Mesothelial cell of epicardium (in vitro differentiated cells): ENCODE measurements at places on chromosomes 7 and 10.

GRCh38 chr7:31735991-31736982 is 49.3 kb downstream of the PPP1R17 start:
- peak; percentile 43 for DNase-seq

GRCh38 chr10:24958091-24958720 is 5.8 kb upstream of the PRTFDC1 start:
- no peak for DNase-seq

- DNase-seq, result no peak
These were observed 18.9 kb downstream of the GBX1 start for GRCh38 chr7:151148319-151149259.

DNA sequence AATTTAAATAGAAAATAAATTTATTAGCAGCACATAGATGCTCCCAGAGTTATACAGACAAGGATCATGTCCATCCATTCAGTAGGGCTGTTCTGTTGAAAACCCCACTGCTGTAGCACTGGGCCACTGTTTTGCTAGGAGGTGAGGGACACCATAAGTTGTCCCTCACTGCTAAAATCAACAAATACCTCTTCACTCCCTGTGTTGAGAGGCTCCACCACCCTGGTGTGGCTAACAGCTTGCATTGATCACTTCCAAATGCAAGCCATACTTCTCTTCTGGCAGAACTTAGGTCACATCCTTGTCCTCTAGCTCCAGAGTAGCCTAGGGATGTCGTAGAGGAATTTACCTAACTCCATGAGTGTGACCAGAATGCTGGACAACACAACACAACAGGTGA is 55.4 kb downstream of the MDFIC start:
- DNase-seq, result no peak

DNA sequence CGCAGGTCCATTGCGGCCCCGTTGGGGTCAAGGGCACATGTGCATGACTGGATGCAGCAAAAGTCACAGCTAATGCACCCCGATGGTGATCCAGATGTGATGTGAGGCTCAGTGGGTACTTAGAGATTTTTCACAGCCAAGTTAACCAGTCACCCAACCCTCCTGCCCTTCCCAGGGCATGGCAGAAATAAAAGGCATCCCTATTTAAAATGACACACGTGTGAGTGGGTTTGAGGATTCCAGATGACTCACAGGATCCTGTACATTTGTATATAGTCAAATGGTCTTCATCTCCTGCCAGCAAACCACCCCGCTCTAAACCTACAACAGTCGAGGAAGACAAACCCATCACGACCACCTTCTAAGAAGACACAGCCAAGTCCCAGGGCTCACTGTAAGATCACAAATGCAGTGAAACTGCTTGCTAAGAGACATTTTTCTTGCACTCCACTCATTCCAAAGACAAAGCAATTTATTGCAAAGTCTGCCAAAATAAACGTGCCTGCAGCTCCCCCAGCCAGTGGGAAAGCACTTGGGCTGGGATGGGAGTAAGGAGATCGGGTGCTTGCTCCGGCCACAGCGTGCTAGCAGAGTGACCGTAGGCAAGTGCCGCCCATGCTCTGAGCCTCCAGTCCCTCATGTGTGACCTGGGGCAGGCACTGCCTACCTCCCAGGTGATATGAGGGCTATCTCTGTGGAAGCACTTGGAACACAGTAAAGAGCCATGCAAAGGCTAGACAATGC is 86.6 kb upstream of the MACROH2A2 start:
- DNase-seq, result no peak

GRCh38 chr10:76995023-76995422 is 642.6 kb downstream of the KCNMA1 start:
- no peak for DNase-seq

DNA sequence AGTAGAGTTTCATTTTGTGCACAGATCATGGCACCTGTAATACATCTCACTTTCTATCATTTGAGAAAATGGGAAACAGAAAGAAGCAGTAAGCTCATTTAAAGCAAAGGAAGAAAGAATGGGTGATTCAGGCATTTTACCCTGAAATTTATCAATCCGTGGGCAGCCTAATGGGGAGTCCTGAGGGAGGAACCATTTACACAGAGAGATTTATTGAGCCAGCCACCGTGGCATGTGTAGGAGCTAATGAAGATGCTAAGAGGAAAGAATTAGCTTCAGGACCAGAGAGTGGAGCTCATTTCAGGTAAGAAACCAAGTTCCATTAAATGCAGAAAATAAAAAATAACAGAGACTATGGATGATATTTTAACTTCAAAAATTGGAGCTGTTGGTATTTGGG is 443.4 kb upstream of the COBL start:
- DNase-seq, result no peak

DNA sequence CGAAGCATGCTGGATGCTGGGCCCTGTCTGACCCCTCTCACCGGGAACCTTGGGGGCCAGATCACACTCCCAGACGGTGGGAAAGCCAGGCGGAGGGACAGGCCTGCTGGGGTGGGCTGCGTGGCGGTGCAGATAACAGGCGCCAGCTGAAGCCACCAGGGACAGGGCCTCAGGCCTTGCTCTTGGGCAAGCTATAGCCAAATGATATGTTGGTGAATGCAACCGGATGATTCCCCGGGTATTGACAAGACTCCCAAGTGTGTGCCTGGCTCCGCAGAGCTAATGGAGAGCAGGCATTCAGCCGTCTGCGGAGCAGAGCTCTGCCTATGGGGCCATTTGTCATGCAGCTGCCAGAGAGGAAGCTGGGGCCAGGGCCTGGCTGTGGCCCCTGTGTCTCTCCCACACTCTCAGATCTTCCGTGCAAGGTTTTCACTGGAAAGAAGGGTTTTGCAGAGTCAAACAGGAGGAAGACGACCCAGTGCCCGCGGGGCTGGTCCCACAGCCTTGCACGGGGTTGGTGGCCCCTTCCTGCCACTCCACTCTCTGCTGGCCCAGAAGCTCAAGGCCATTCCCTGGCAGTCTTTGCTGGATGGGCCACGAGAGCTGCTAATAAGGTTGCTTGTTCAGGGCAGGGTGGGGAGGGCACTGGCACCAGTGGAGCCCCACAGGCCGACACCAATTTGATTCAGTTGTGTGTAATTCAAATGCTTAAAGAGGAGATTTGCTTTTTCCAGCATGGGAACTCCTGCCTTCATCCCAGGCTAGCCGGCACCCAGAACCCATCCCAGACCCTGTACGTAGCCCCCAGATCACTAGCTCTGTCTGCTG is 91.8 kb downstream of the PRKAG2 start:
- DNase-seq, result no peak

GRCh38 chr7:130494431-130494858 is 2.6 kb downstream of the MEST start:
- no peak for DNase-seq

- DNase-seq, result no peak
These were observed 279.5 kb upstream of the AKR1E2 start for GRCh38 chr10:4546500-4546899.

- no peak for DNase-seq
These were observed 43.4 kb upstream of the KLF14 start for GRCh38 chr7:130777426-130777825.

DNA sequence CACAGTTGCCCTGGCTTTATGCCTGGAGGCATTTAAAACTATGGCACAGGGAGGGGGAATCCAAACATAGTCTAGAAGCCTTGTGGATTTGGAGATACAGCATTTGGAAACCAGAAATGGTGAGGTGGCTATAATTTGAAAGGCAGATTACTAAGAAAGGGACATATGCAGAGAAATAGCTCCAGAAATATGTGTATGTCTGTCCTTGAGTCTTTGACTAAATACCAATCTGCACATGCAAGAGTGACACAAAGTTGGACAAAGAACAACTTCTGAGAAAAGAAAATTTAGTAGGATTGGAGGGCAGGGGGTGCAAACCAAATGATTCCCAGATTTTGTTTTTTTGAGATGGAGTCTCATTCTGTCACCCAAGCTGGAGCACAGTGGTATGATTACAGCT is 229.6 kb downstream of the TMEM26 start:
- DNase-seq, result no peak

DNA sequence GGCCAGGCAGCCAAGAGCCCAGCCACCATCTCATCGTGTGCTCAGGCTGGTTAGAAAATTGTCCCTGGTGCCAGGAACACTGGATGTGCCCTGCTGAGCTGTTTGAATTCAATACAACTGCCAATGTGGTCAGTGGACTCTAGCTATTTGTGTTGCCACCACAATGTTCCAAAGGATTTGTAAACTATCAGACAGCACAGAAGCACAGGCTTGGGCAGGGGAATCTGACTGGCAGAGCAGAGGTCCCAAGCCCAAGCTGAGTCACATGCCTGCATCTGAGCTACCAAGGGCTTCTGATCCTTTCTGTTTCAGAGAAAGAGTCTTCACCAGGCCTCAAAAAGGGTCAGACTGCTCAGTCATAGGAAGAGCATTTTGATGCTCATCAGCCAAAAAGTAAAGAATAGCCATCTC is 232.1 kb upstream of the SEMA3C start:
- DNase-seq, result no peak

- no peak for DNase-seq
These were observed 87.0 kb downstream of the RAPGEF5 start for GRCh38 chr7:22269963-22270362.

DNA sequence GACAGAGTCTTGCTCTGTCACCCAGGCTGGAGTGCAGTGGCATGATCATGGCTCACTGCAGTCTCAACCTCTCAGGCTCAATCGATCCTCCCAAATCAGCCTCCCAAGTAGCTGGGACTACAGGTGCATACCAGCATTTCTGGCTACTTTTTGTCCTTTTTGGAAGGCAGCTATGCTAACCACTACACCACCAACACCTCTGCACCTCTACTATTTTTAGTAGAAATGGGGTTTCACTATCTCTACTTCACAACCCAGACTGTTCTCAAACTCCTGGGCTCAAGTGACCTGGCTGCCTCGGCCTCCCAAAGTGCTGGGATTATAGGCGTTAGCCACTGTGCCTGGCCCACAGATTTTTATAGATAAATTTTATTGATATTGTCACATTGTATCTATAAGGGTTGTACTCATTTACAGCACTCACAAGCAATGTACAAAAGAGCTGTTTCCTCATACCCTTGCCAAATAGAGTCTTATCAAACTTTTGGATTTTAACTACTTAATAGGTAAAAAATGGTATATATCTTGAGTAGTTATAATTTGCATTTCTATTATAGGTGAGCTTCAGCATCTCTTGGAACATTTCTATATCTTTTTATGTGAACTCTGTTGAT is 23.7 kb downstream of the PRR15 start:
- no peak for DNase-seq

- DNase-seq, result no peak
These were observed 153.7 kb downstream of the DNAJB9 start for GRCh38 chr7:108723381-108723814.

DNA sequence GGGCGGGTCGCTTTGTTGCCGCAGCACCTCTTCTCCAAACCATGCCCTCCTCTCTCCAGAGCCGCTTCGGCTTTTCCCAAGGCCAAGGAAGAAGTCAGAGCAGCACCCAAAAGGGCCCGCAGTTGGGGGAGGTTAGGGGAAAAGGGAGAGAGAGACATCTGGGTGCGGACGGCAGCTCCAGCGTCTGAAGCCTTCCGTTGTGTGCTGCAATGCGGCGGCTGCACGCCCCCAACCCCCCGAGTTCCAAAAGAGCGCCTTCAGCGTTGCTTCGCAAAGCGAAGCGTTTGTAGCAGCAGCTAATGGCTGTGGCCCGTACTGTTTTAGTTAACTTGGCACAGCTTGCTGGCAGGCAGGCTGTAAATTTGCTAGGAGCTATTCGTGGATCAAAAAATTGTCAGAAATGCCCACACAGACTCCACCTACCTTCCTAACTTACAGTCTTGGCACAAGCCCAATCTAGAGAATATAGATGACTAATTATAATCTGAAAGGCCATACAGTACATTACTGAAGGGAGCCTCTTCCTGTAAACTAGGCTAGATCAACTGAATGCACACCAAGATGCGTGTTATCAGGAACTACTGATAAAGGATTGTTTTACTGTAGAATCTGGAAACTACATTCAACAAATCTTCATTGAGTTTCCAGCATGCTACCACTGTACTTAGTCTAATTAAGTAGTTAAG is 1.1 kb upstream of the KBTBD2 start:
- DNase-seq, result peak; percentile 63

DNA sequence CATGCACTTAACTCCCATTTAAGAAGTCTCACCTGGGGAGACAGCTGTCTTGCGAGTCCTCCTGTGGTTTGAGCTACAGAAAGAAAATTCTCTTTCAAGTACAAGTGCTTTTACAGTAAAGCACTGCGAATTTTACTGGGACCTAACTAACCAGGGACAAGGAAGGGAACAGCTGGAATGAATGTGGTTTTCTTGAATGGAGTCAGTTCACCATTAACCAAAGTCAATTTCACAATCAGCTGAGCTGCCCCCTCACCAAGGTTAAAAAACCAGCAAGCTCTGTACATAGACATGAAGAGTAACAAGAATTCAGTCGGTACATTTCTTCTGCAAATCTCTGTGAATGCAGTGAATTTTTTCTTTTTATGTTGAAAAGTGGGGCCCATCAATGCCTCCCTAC is 56.3 kb downstream of the GFRA1 start:
- no peak for DNase-seq

DNA sequence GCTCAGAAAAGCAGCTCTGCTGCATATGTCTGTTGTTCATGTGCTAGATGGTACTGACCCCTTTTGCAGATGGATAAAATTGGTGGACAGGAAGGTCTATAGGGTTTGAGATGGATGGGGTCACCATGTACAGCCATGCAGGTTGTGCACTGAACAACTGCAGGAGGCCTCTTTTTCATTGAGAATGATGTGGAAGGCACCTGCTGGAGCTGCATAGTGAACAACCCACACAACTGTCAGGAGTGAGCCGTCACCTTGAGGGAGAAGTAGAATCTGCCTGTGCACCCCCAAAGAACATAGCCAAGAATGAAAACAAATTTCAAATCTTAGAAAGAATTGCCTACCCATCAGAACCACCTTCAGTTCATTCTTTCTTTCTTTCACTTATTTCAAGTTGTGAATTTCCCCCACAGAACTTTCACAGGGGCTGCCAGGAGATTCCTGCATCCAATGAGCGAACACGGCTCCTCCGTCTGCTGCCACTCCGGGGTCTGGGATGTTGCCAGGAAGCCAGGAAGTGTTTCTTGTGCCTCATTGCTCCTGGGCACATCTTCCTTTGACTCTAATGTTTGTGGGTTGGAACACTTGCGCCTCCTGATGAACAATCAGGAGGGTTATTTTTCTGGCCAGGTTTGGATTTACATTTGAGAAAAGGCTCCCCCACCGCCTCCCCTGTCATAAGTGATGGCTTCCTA is 53.7 kb upstream of the DOCK1 start:
- DNase-seq, result no peak

GRCh38 chr10:35752469-35753461 is 110.7 kb upstream of the FZD8 start:
- no peak for DNase-seq

GRCh38 chr7:150788474-150789269 is 11.5 kb downstream of the TMEM176B start:
- no peak for DNase-seq

- no peak for DNase-seq
These were observed 16.4 kb upstream of the FOXK1 start for GRCh38 chr7:4665661-4666060.

DNA sequence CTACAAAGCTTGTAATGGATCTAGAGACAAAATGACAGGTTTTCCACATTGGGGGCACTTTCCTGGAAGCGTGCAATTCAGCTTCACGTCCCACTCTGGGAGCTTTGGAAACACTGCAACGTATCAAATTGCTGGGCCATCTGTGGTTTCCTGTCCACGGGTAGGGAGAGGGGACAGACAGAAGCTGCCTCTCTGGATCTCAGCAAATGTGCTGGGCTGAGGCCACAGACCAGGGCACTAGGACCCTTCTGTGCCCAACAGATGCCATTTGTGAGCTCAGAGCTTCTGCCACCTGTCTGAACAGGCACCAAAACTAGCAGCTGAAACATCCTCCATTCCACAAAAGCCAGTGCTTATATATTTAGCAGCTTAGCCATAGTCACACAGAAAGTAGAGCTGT is 40.9 kb upstream of the FRMD4A start:
- no peak for DNase-seq
